ENCODE measurements at places on chromosomes 13 and 19. TPM values are rescaled to one million over a fixed set of nuclear protein-coding genes. Genes with fewer than 3 reads are reported as not detected.

Gene C19orf85
- not detected for total RNA-seq

Gene ELF1
- total RNA-seq: 30.7 TPM

Gene SIGLEC14
- 0.08 TPM for total RNA-seq

Gene NPAS1
- 6.7 TPM for total RNA-seq

Gene SYDE1
- 17.2 TPM for total RNA-seq

Data from A549 treated with Mapracorat at 1 μM for 4 hours (cell line).